Suppressor macrophage (primary cell): ENCODE measurements at places on chromosomes 13 and 19.
A peak's percentile ranks its signal among the peaks of the same experiment; 100 is the strongest.

DNA sequence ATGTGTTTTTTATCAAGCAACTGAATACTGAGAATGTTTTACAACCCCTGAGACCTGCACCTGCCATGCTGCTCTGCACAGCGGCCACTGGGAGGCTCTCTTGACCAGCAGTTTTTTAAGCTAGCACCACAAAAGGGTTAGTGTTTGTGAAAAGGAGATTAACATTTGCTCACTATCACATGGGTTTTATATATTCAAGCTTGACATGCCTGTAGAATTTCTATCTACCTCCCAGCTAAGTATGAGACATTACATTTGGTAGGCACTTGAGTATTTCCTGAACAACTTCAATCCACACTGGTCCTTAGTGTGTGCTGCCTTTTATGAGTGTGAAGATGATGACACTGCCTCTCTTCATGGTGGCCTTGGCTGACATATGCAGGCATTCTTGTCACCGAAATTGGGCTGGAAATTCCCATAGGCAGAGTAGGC, 1238.9 kb downstream of the UQCRFS1 start:
- no peak for DNase-seq

DNA sequence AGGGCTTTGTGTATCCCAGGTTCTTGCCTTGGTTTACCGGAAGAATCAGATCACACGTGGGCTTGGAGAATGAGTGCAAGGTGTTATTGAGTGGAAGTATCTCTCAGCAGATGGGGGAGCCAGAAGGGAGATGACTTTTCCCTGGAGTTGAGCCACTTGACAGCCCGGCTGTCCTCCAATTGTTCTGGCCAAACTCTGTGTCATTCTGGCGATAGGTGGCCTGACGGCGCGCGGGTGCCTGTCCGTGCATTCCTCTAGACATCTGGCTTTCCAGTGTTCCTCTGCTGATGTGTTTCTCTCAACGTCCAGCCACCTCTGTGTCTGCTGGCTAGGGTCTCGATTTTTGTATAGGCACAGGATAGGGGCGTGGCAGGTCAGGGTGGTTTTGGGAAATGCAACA, 181.9 kb downstream of the SHISA2 start:
- DNase-seq = no peak

DNA sequence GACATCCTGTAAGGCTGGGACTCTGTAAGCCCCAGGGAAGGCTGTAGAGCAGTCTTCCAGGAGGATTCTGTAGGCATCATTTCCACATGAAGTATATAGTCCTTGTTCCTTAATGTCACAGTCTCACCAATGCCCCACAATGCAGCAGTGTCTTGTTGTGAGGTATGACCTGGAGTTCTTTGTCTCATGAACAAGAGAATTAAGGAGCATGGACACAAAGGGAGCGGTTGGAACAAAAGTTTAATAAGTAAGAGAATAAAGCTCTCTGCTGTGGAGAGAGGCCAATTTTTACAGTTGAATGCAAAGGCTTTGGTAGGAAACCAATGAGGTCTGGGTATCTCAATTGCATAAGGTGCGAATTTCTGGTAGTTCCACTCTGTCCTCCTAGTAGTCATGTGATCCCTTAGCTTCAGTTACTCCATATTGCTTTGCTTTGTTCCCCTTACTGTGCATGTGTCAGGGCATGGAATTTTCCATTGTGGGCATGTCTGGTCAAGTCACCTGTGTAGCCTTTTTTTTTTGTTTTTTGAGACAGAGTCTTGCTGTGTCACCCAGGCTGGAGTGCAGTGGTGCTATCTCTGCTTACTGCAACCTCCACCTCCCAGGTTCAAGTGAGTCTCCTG, 124.3 kb upstream of the TMTC4 start:
- no peak for DNase-seq

DNA sequence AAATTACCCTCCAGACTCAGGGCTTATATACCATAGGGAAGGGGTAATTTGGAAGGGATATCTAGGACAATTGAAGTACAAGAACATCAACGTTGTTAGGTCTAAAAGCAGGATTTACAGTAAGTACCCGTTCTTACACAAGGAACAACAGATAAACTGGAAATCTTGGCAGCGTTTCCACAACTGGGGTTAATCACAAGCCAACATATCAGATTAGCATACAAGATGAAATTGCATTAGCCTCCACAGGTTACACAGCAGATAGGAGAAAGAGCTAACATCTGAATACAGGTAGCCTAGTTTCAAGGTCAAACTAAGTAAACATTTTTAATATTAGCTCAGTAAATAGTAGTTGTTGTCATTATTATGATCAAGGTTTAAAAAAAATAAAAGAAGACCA, 1214.0 kb upstream of the PCDH20 start:
- DNase-seq = no peak

GRCh38 chr13:33868343-33868994, 50.5 kb downstream of the RFC3 start:
- DNase-seq = no peak

DNA sequence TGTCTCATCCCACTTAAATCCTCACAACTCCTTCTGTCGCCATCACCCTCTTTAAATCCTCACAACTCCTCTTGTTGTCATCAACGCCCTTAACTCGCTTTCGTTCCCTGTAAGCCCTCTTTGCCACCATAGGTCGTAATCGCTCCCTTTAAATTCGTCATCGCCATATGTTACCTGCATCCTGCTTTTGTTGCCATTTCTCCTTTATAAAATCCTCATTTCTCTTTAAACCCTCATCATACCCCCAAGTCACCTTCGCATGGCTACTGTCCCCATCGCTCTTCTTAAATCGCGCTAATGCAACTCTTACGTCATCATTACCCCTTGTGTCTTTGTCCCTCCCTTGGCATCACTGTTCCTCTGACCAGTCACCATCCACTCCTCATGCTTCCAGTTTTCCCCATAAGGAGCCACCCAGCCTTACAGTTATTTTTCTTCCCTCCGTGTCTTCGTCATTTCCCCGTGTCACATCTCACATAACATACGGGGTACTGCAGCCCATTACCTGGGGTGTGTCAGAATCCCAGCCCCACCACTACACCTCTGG, 539 bp downstream of the PLD3 start:
- peak; percentile 68 for DNase-seq

GRCh38 chr19:47421844-47422395, 2.6 kb upstream of the MEIS3 start:
- DNase-seq = no peak

DNA sequence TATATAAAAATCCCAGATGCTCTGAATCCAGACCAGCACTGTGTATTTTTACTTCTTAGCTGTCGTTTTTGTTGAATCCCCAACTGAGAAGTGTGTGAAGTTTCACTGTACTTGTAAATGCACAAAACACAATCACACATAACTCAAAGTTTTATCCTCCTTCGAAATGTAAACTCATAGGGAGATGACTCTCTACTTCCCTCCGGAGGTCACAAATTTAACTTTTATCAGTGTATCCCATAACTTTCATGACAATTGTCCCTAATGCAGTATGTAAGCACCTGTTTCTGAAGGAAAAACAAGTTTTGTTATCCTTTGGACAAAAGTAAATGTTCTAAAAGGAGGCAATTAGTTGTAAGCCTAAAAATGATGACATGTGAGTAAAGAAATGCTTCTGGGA, 665.0 kb upstream of the SLITRK6 start:
- DNase-seq = no peak

- no peak for DNase-seq
Observed at GRCh38 chr19:33510462-33511194, 11.0 kb downstream of the PEPD start.

DNA sequence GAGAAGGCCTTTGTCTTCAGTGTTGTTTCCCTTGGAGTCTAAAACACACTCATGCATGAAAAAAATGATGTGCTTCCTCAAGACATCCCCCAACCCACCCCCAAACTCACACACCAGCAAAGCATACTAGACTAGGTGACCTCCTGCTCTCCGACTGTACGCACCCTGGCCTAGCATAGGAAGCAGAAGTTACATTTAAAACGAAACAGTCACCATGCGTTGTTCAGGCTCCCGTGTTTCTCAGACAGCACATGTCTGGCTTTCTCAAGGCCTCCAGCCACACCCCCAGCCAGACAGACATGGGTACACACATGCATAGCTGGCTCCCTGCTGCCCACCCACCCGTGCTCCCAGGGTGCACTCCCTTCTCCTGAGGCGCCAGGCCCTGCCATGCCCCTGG, 28.7 kb upstream of the C1QTNF9 start:
- DNase-seq = peak; percentile 82

GRCh38 chr19:15154002-15154612, 46.7 kb downstream of the NOTCH3 start:
- DNase-seq = peak; percentile 67

GRCh38 chr19:18605546-18606280, 886 bp downstream of the CRLF1 start:
- no peak for DNase-seq

- peak; percentile 79 for DNase-seq
Observed at GRCh38 chr19:43594710-43595604, 977 bp downstream of the IRGQ start.

DNA sequence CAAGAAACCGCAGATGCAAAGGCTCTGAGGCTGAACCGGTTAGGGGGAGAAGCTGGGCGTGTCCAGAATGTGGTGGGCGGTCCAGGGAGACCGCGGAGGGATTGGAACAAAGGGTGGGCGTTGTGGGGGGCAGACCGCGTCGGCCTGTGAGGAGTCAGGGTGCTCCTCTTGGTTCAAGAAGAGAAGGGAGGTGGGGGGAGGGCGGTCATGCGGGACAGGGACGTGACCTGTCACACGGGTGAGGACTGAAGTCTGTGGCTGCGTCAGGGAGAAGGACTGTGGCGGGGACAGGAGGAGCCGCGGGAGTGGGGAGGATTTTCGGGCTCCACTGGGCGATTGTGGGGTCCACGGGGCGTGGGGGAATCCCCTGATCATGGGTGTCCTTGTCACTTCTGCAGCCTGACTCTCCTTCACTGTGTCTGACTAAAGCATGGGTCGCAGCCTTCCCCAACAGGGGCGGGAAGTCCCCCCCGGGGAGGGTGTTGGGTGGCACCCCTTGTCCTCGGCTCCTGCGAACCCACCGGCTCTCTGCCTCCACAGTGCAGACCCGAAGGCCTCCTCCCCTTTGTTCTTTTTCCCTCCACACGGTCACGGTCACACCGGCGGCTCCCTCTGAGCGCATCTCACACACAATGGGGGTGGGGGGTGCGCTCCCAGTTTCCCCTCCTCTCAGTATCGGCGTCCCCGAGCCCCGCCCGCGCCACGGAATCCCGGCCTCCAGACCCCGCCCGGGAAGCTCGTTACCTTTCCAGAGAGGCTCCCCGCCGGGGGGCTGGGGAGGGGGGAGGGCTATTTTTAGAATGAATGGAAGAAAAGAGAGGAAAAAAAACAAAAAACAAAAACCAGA, 16.4 kb upstream of the KCNN1 start:
- no peak for DNase-seq

- DNase-seq = no peak
Observed at GRCh38 chr13:58884353-58885209, 1253.0 kb downstream of the PCDH17 start.

- no peak for DNase-seq
Observed at GRCh38 chr19:11265785-11266236, 3.5 kb upstream of the DOCK6 start.

DNA sequence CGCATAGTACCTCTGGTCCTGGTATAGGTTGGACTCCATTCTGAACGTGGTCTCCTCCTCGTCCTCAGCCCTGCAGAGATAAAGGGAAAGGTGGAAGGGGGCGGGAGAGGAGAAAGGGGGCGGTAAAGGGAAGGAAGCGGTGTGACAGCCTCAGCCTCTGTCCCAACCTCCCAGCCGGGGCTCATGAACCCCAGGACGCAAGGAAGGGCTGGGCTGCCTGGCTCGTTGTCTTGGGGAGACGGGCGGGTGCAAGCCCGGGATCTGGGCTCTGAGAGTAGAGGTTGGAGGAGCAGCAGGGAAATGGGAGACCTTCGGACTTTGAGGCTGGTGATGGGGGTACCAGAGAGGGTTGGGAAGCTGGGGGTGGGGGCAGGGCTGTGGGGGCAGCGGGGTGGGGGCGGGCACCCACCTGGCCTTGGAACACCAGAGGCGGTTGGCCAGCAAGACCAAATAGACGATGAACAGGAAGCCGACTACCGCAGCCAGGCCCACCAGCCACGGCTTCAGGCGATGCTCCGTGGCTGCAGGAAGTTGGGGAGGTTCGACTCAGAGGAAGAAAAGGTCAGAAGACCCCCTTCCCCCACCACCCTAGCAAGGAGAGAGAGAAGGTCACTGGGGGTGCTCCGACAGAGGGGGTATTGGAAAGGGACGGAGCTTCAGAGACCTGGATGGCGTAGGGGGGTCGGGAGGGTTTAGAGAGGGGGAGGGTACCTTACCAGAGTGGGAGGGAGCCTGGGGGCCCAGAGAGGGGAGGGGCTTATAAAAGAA, 1.7 kb downstream of the SMIM24 start:
- DNase-seq = no peak

GRCh38 chr13:100594731-100595130, 6.1 kb upstream of the GGACT start:
- DNase-seq = no peak

- no peak for DNase-seq
Observed at GRCh38 chr13:24661713-24662112, 18.5 kb upstream of the ATP12A start.

GRCh38 chr13:29679396-29680053, 84.0 kb upstream of the SLC7A1 start:
- no peak for DNase-seq

DNA sequence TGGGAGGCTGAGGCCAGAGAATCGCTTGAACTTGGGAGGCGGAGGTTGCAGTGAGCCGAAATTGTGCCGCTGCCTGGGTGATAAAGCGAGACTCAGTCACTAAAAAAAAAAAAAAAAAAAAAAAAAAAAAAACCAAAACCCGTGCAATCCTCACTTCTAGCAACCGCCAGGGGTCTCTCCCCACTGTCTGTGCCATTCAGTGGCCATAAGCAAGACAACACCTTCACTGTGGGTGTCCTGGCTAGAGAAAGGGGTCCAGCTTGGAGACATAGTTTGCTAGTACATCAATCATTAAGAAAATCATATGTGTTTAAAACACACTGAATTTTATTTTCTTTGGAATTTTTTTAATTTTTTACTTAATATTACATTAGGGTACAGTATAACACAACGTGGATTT, 68.2 kb downstream of the RASL11A start:
- DNase-seq = no peak

- DNase-seq = no peak
Observed at GRCh38 chr19:2376784-2377519, 16.9 kb downstream of the TMPRSS9 start.

DNA sequence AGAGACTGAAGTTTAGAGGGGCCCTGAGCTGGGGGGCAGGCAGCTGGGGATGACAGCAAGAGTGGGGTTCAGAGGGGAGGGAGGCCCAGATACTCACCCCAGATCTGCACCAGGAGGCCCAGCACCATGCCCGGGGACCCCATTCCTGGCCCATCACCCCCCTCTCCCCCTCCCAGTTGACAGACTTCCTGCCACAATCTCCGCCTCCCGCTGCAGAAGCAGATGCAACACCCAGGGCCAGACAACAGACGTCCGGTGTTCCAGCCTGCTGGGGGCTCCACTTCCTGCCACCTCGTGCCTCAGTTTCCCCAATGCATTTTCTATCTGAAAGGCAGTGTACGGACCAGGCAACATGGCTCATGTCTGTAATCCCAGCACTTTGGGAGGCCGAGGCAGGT, at the start of gene TMIGD2:
TSS of gene TMIGD2 (minus strand) at position 147 of the 398 bp plus-strand sequence. CDS start at position 143, 4 bp downstream.
- no peak for DNase-seq
